ENCODE measurements at places on chromosomes 16 and 17.

DNA sequence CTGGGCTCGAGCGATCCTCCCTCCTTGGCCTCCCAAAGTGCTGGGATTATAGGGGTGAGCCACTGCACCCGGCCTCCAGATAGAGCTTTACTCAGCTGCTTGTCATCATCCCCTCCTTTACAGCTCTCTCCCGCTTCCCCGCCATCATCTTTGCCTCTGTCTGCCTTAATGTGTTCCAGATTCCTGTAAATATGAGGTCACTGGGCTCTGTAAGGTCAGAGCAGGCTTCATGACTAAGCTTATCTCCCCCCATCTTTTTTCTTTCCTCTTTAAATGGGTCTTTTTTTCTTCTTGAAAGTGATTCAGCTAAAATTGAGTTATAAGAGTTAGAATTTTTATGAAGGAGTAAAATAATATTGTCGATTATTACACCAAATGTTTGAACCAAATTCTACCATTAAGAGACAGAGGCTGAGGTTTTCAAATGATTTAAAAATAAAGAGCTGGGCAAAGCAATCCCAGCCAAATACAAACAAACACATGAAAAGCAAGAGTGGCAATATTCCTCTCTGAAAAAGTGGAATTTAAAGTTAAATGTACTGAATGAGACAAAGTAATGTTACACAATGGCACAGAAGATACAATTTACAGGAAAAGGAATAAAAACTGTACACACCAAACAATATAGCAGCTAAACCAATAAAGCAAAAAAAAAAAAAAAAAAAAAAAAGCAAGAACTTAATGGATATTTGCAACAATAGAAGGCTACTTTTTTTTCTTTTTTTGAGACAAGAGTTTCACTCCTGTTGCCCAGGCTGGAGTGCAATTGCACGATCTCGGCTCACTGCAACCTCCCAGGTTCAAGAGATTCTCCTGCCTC lies 62.1 kb downstream of the CRISPLD2 start:
- no peak for DNase-seq

DNA sequence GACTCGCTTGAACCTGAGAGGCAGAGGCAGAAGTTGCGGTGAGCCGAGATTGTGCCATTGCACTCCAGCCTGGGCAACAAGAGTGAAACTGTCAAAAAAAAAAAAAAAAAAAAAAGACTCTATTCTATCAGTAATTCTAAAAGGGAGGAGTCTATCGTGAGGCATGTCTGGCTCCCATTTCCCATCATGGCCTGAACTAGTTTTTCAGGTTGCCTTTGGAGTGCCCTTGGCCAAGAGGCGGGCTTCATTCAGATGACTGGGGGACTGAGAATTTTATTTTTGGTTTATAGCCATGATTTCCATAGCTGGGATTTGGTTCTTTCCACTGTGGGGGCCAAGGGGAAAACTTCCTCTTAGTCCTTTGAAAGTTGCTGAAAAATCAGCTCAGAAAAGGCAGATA lies 3.5 kb upstream of the SNX29 start:
- DNase-seq: no peak

GRCh38 chr17:57463103-57463885 lies 207.0 kb downstream of the MSI2 start:
- DNase-seq: no peak

- no peak for DNase-seq
Measured at GRCh38 chr16:4991754-4992153, 33.6 kb downstream of the SEC14L5 start.

DNA sequence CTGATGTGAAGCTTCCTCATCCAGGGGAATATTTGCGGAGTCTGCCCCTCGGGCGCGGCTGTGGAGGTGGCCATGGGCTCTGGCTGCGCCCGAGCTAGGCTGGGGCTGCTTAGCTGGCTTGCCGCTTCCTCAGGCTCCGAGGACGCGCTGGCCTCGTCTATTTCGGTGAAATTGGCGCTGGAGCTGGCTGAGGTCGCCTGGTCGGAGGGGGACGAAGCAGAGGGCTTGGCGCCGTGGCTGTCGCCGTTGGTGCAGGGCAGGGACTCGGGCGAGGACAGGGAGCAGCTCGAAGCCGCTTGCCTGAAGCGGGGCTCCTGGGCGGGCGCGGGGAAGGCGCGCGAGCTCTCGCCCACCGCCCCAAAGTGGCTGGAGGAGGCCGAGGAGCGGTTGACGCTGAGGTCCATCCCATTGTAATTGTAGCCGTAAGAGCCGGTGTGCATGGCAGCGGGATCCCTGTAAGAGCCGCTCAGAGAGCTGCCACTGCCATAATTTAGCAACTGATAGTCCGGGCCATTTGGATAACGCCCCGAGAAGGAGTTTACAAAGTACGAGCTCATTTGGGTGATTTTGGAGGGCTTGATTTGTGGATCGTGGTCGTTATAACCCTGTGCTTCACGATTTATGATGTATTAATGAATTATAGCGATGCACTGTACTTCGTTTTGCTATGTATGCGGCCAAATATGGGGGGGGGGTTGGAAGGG lies at the start of gene HOXB5:
Gene HOXB5, minus strand, starts transcription at position 654 of the 704 bp plus-strand sequence. Its CDS starts 97 bp downstream, at position 557.
- DNase-seq: no peak

DNA sequence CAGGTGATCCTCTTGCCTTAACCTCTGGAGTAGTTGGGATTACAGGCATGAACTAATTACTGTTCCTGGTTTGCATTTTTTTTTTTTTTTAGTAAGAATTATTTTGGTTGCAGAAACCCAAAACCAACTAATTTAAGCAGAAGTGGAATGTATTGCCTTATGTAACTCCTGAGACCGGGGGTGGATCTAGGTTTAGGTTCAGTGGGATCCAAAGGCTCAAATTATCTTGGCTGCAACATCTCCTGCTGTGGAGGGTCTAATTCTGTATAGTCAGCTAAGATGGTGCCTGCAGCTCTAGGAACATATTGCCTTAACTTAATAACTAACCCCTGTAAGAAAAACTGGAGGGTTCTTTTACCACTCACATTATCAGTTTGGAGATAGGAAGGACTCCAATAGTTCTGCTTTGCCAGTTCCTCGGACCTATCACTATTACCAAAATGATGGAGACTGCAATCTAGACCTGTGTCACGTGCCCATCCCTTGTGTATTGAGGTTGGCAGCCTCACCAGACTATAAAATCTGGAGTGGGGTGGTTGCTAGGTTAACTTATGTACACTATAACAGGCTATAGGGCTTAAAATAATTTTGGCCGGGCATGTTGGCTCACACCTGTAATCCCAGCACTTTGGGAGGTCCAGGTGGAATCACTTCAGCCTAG lies 8.5 kb downstream of the SNTB2 start:
- no peak for DNase-seq

- DNase-seq: no peak
Measured at GRCh38 chr17:36943250-36944191, 5.2 kb upstream of the AATF start.

DNA sequence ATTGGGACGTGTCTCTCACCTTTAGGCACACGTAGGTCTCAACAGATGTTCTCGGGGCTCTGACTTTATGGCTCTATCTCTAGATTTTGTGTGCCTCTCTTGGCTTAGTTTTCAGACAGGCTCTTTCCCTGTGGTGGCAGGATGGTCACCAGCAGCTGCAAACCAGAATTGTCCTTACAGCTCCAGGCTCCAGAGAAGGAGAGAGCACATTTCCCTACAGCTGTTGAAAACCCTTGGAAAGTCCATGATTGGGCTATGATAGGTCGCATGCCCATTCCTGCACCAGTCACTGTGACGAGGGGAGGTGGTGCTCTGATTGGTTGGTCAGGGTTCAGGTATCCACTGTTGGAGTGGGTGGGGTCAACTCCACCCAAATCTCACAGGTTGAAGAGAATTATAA lies 41.5 kb downstream of the SHISA9 start:
- no peak for DNase-seq

Measured in stimulated activated CD8-positive, alpha-beta memory T cell treated with anti-CD3 and anti-CD28 coated beads, Interleukin-4, amount 100 ng/mL, for 1 hour (primary cell).